ENCODE measurements at places on chromosomes 12 and 14.

- DNase-seq: no peak
Observed at GRCh38 chr12:118302053-118302452, 70.7 kb downstream of the TAOK3 start.

DNA sequence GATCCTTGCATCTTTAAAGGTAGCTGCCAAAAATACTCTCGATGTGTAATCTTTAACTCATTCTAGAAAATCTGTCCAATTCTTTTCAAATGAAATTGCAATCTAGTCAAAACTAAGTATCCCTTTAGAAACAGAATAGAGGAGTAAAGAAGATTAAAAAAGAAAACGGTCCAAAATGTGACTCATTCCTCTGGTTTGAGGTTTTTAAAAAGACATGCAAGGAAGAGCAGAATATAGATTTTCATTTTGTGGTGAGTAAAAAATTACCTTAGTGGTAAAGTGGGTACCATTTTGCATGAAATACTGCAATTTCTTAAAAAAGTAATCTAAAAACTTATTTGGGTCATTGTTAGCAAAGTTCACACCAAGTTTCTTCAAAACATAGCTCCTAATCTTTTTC is 108.4 kb downstream of the BRMS1L start:
- no peak for DNase-seq

DNA sequence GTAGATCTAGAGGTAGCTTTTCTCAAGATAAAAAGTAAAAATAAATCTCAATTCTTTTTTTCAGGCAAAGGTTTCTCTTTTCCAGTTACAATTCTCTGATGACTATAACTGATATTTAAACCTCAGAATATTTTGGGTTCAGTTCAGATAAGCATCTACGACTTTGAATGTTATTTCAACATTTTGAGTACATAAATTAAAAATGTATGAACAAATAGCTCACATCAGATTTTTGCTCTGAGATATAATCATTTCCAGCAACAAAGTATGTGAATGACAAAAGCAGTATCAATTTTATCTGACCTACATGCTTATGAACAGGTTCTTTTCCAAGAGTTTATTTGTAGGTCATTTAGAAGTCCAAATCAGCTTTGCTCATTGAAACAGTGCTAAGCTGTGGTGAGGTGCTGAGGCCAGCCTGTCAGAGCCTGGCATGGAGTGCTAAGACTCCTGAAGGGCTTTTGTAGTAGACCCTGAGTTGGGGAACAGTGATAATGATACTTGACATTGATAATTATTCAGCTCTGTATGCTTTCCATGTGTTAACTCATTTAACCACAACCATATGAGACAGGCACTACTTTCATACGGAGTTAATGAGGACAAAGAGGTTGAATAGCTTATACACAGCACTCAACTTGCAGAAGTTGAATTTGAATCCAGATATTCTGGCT is 205.0 kb upstream of the DCN start:
- no peak for DNase-seq

- DNase-seq: no peak
Observed at GRCh38 chr12:122035292-122035691, 13.6 kb downstream of the BCL7A start.

GRCh38 chr14:57617510-57617909 is 123.9 kb upstream of the CCDC198 start:
- DNase-seq: no peak

DNA sequence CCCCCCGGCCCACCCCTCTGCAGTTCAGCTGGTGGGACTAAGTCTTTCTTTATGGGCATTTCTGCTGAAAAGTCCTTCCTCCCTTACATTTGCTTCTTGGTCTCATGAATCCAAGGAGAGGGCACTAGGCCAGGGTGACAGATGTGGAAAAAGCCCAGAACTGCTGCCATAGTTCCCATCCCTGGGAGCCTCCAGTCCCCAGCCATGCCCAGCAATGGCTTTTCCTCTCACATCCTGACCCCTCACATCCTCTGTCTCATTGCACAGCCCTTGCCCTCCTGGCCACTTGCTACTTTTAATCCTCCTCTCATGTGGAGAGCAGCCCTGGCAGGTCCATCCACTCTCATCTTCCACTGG is 122.5 kb downstream of the ZFP36L1 start:
- DNase-seq: no peak

DNA sequence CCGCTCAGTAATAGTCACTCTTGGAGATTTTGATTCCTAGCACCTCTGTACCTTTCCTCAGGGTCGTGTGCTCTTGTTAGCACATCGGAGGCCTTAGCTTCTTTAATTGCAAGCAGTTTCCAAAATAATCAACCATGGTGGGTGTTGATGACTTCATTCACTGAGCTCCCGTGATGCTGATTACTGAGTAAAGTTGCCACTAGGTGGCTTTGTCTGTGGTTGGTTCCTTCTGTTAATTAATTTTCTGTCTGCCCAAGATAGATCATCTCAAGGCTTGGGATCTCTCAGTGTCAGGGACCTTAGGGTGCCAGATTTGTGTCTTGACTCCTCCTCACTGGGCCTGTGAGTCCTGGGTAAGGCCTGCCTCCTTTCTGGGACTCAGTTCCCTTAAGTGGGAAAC is 54.3 kb downstream of the PTPN11 start:
- no peak for DNase-seq

- no peak for DNase-seq
Observed at GRCh38 chr12:71321130-71321529, 118.5 kb upstream of the LGR5 start.

- DNase-seq: no peak
Observed at GRCh38 chr12:90999966-91000365, 4.8 kb downstream of the EPYC start.

- no peak for DNase-seq
Observed at GRCh38 chr12:105426766-105427165, 96.3 kb downstream of the C12orf75 start.

DNA sequence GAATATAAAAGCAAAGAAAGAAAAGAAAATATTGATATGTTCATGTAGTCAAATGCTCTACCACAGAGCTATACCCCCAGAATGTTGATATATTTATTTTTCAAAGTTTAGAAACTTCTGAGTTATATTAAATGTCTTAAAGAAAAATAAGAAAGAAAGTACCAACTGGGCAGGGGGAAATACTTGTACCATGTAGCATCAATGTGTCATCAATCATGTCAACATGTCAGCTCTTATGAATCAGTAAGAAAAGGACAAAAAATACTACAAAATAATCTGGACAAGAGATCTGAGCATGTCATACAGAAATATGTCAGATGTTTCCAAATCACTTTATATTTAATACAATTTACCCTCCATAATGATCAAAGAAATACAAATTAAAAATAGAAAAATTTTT is 595.1 kb upstream of the ATP2B1 start:
- no peak for DNase-seq

GRCh38 chr12:19706936-19707335 is 267.6 kb downstream of the AEBP2 start:
- DNase-seq: no peak

GRCh38 chr12:26554332-26554731 is 278.7 kb downstream of the ITPR2 start:
- DNase-seq: no peak

DNA sequence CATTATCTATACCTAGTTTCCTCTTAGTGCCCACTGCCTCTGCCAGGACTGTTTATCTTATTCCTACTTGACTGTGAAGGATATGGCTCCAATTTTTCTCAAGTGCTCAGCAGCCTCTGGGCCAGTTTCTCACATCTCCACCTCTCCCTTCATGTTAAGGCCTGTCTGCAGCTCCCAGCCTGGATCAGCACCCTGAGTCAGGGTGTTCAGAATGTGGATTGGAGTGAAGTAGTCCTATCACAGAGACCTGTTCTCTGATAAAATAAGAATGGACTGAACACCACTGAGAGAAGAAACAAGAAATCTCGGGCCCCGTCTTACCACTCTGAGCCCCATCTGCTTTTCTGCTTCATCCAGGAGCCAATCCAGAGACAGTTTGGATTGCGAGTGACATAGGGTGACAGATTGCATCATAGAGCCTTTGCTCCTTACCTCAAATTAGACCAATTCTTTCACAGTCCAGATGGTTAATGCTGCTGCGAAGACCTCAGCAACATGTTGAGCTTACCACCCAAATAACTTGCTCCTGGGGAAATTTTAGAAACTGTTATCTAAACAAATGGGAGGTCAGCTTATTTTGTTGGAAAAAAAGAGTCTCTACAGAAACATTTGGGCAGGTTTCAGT is 473.1 kb downstream of the PDZRN4 start:
- DNase-seq: no peak

GRCh38 chr14:104221636-104222369 is 83.4 kb downstream of the KIF26A start:
- DNase-seq: no peak

- DNase-seq: no peak
Observed at GRCh38 chr12:121769831-121770301, 23.6 kb downstream of the RHOF start.

DNA sequence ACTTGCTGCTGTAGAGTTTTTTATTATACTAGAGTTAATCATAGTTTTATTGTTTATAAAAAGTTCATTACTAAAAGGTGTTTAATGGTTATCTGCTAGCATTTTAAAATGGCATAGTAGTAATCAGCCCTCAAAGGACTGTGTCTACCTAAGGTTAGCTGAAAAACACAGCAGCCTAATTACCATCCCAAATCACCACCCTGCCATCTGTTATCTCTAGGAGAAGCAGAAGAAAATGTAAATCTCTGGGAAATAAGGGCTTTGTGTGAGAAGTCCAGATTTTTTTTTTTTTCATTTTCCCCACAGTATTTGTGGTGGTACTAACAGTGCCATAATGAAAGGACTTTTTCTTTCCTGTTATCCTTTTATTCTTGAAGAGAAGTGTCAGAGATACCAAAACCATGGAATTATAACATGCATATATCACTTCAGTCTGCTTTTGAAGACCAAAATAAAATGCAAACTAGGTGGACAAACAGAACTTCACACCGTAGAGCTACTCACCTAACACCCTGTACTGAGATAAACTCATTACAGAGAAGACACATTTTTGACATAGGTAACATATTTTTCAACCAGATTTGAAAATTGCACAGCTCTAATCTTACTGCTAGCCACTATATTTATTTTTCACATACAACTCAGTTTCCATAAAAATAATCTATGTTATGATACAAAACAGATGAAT is 876.2 kb downstream of the C12orf50 start:
- no peak for DNase-seq

GRCh38 chr12:46374711-46375110 is 2.1 kb upstream of the SLC38A2 start:
- no peak for DNase-seq

DNA sequence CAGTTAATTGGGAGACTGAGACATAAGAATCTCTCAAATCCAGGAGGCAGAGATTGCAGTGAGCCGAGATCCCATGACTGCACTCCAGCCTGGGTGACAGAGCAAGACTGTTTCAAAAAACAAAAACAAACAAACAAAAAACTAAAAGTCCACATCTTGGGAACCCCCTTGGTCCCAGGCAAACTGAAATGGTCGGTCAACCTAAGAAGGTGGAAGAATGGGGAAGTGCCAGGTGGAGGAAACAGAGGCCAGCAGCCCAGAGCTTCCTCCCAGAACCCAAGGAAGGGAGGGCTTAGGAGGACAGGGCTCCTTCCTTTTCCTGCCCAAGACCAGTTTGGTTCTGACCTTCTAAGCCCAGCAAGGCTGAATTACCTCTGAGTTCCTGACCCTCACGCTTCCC is 121.0 kb upstream of the FUT8 start:
- no peak for DNase-seq

DNA sequence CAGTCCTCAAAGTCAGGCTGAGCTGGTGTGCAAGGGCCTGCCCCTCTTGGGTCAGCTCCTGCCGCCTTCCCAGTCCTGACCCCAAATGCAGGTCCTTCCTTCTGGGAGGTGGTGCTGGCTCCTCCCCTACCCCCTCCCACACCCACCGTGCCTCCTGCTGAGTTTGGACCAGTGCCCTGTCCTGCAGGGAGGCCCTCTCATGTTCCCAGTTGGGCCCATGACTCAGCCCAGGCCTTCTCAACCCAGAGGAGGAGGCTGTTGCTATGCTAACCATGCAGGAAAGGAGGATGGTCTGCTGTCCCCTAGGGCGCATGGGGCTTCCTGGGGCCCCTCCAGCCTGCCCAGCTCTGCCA is 4.4 kb downstream of the ZBTB42 start:
- DNase-seq: no peak

- DNase-seq: no peak
Observed at GRCh38 chr12:65074932-65075331, 46.2 kb downstream of the WIF1 start.

DNA sequence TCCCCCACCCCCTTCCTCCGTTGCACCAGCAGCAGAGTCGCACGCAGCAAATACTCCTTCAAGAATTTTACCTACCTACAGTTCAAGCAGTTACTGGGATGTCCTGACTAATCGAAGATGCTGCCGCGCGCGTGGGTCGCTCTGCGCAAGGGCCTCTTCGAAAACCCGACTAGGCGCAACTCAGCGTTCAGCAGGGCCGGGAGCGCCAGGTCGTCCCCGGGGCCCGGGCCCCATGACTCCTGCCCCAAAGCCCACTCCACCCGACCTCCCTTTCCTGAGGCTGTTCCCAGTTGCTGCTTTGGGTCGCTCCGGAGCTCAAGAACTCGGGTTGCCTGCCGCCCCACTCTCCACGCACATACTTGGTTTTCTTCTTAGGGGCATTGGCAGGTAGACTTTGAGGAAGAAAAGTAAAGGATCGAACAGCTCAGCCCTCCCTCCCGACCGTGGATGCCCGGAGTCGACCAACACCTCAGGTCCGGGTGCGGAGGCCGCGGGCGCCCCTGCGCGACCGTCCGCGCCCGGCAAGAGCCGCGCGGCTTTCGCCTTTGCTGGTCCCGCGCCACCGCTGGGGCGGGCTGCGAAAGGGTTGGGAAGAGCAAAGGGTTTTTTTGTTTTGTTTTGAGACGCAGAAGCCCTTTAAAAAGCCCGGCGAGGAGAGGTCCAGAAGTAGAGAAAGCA is 1.9 kb downstream of the BMP4 start:
- DNase-seq: peak; percentile 47

DNA sequence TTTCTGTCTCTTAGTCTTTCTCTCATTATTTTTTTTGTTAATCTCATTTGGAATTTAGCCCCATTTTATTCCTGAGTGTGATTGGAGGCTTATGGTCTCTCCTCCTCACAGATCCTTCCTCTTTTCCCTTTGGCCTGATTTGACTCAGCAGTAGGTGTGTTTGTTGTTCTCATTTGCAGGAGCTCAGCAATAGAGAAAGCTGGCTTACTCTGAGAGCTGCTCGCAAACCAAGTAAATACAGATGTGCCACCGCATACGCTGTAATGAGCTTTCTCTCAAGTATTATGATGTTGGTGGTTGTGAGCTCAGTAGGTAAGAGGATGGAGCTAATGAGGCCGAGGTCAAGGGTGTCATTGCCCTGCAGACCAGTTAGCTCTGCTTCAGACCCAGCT is 206.5 kb downstream of the ETV6 start:
- DNase-seq: no peak

DNA sequence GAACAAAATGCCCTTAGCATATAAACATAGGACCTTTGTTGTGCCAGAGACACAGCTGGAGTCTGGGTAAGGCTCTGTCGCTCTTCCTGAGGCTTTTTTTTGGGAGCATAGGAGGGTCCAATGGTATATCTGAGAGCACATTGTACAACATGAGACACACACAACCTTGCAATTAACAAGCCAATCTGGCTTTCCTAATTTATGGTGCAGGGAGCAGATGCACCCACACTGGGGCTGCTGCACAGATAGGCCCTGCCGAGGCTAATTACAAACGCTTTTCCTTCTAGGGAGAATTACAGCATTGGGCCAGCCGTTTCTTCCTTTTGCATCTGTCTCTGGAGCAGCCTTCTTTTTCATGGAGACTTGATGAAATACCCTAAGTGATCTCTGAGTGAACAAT is 75.0 kb upstream of the OVCH1 start:
- DNase-seq: no peak

GRCh38 chr12:97250483-97250882 is 212.1 kb upstream of the RMST start:
- no peak for DNase-seq

All from activated CD4-positive, alpha-beta T cell treated with anti-CD3 and anti-CD28 coated beads for 48 hours (primary cell).